ENCODE measurements at places on chromosomes 16 and 17. TPM values are rescaled to one million over a fixed set of nuclear protein-coding genes. Genes with fewer than 3 reads are reported as not detected.

The IRX5 gene
- 23.5 TPM for total RNA-seq

The UNKL gene
- total RNA-seq = 5.9 TPM

DNA sequence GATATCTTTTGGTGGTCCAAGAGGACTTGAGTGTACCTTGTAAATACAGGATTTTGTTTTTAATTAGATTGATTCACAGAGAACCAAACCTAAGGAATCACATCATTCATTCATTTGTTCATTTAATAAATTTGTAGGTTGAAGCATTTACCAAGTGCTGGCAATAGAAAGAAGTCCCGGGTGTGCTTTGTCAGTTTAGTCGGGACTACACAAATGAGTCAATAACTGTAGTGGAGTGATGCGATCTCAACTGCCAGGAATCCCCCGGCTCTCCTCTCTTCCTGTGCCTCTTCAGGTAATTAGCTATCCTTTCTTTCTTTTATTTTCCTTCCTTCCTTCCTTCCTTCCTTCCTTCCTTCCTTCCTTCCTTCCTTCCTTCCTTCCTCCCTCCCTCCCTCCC lies 1.4 kb upstream of the WWOX start:
- no peaks in the 10 kb centered on the region for H3K36me3 ChIP-seq
- H3K4me1 ChIP-seq = peaks cover 9% of the 10 kb centered on the region
- no peak overlapping the region for H3K4me3 ChIP-seq
- H3K27ac ChIP-seq = no peak overlapping the region
- DNase-seq = no peak

GRCh38 chr17:75695830-75696271 lies 25.4 kb upstream of the ITGB4 start:
- peaks cover 71% of the 10 kb centered on the region for H3K36me3 ChIP-seq
- H3K4me3 ChIP-seq = no peak overlapping the region
- no peak for DNase-seq
- H3K27me3 ChIP-seq = no peaks in the 10 kb centered on the region

GRCh38 chr16:89655062-89655643 lies 2.4 kb downstream of the CHMP1A start:
- no peaks in the 10 kb centered on the region for H3K27me3 ChIP-seq
- H3K4me3 ChIP-seq = no peak overlapping the region
- peaks cover 39% of the 10 kb centered on the region for H3K4me1 ChIP-seq
- no peaks in the 10 kb centered on the region for H3K36me3 ChIP-seq
- DNase-seq = no peak

DNA sequence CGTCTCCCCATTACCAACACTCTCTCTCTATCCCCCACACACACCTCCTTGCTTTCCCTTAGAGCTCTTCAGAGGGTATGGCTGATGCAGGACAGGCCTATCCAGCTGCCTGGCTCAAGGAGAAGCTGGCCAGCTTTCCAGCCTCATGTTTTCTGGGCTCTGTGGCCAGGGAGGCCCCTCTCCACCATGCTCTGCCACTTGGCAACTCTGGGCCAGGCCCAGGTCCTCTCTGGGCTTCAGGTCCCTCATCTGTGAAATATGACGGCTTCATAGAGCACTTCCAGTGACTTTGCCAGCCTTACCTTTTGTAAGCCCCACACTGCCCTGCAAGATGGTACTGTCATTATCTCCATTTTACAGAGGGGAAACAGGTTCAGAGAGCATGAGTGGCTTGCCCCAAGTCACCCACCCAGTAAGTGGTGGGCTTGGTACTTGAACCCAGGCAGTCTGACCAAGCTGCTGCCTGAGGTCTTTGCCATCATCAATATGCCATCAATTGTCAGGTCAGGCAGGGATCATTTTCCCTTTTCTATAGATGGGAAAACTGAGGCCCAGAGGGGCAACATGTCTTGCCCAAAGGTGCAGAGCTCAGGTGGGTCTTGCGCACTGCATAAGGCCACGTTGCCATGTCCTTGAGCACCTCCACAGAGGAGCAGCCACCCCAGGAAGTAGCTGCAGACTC lies 548 bp upstream of the ADGRG5 start:
- no peak overlapping the region for H3K27ac ChIP-seq
- H3K4me1 ChIP-seq = peaks cover 30% of the 10 kb centered on the region
- no peaks in the 10 kb centered on the region for H3K36me3 ChIP-seq
- no peaks in the 10 kb centered on the region for H3K27me3 ChIP-seq

DNA sequence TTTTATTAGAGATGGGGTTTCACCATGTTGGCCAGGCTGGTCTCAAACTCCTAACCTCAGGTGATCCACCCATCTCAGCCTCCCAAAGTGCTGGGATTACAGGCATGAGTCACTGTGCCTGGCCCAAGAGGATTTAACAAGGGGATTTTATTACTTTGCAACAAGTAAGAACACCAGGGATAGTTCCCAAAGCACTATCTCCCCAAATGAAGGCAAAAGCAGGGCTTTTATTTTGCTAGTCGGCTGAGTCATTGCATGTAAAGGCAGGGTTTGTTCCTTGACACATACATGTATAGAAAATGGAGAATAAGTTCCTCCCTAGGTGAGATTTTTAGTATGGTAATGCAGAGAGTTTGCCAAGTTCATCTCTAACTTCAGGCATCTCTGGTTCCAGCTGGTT lies 24.0 kb downstream of the REXO5 start:
- no peaks in the 10 kb centered on the region for H3K27me3 ChIP-seq
- no peak overlapping the region for H3K27ac ChIP-seq
- H3K4me3 ChIP-seq = no peak overlapping the region
- no peak for DNase-seq
- no peaks in the 10 kb centered on the region for H3K4me1 ChIP-seq

DNA sequence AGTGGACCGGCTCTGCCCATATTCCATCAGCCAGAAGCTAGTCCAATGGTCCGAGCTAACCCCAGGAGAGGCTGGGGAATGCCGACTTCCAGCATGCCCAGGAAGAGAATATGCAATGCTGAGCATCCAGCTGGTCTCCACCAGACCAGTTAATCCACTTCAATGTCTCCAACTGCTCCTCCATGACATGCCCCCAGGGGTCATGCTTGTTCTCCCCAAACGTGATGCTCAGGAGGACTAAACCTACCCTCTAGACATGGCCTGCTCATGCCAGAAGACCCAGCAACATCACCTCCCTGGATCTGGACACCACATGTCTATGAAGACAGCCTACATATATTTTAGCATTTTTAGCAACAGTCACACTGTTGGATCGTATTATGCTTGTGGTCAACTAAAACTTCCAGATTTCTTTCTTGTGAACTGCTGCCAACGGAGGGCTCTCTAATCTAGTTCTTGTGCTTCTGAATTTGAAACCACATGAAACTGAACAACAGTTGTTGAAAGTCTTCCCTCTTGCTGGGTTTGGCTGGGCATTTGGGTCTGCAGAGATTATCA lies 245.1 kb downstream of the SOX9 start:
- peaks cover 11% of the 10 kb centered on the region for H3K27me3 ChIP-seq
- peaks cover 20% of the 10 kb centered on the region for H3K4me1 ChIP-seq
- H3K27ac ChIP-seq = no peak overlapping the region
- no peak for DNase-seq
- H3K4me3 ChIP-seq = no peak overlapping the region

The PMFBP1 gene
- total RNA-seq = 1.1 TPM

The ZNF750 gene
- total RNA-seq = 77.4 TPM

DNA sequence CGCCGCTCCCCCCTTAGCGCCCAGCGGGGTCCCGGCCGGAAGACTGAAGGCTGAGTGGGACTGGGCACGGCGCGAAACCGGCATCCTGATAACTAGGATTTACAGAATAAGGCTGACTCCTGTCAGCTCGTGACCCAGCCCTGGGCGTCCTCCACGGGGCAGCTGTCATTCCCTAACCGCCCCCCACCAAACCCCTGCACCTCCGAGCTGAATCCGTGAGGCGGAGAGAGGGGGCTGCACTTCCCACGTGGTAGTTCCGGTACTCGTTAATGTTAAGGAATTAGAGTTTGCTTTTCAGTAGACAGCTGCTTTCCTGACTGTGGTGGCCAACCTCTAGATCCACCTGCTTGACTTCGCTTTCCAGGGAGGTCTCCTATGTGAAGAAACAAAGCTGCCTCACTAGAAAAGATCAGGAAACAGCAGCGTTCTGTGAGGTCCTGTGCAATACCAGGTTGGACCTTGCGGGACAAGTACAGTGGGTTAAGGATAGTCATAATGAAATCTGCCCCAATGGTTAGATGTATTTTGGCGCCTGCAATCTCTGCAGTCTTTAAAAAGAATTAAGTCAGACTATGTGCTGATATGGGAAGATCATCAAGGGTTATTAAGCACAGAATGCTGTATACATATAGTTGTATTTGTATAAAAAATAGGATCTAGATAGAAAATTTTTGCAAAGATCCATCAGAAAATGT lies 1.1 kb upstream of the WBP2 start:
- H3K4me3 ChIP-seq = peak overlapping the region; percentile 87
- H3K27ac ChIP-seq = peak overlapping the region; percentile 99
- no peak for DNase-seq
- peaks cover 17% of the 10 kb centered on the region for H3K4me1 ChIP-seq
- H3K27me3 ChIP-seq = no peaks in the 10 kb centered on the region
- H3K36me3 ChIP-seq = peaks cover 4% of the 10 kb centered on the region

The MYH2 gene
- total RNA-seq = not detected

The LGALS9 gene
- total RNA-seq = 76.1 TPM

The KLHL10 gene
- total RNA-seq = 0.57 TPM

- no peaks in the 10 kb centered on the region for H3K4me1 ChIP-seq
- H3K27ac ChIP-seq = no peak overlapping the region
- H3K27me3 ChIP-seq = no peaks in the 10 kb centered on the region
- H3K36me3 ChIP-seq = no peaks in the 10 kb centered on the region
- no peak for DNase-seq
These were observed 4.4 kb downstream of the SHBG start for GRCh38 chr17:7634384-7634783.

- no peaks in the 10 kb centered on the region for H3K4me1 ChIP-seq
- DNase-seq = no peak
- H3K27ac ChIP-seq = no peak overlapping the region
- peaks cover 44% of the 10 kb centered on the region for H3K36me3 ChIP-seq
These were observed 52.4 kb downstream of the DUSP14 start for GRCh38 chr17:37541880-37542660.

The ZG16 gene
- total RNA-seq = not detected

The HBM gene
- total RNA-seq = not detected

The CHD9NB gene
- total RNA-seq = 2.0 TPM

- H3K27ac ChIP-seq = no peak overlapping the region
- no peaks in the 10 kb centered on the region for H3K36me3 ChIP-seq
- peaks cover 23% of the 10 kb centered on the region for H3K4me1 ChIP-seq
- no peak for DNase-seq
- H3K27me3 ChIP-seq = peaks cover 89% of the 10 kb centered on the region
- H3K4me3 ChIP-seq = peak overlapping the region; percentile 53
These were observed 57.2 kb upstream of the CIBAR2 start for GRCh38 chr16:85169333-85170065.

- peak within 1 kb of the TSS; percentile 45 for H3K4me3 ChIP-seq
- no peak for DNase-seq
- peaks cover 21% of the 10 kb centered on the region for H3K4me1 ChIP-seq
- H3K27me3 ChIP-seq = no peaks in the 10 kb centered on the region
These were observed at the start of gene ZNF205 for GRCh38 chr16:3112058-3112880. Gene ZNF205, plus strand, starts transcription at chr16:3112586. Its CDS starts 845 bp downstream, at chr16:3113431.

The SLFN14 gene
- not detected for total RNA-seq

The CLEC10A gene
- total RNA-seq = 10.6 TPM
